Endothelial cell of coronary artery (primary cell): ENCODE measurements at places on chromosomes 5 and 9. TPM values are rescaled to one million over a fixed set of nuclear protein-coding genes. Genes with fewer than 3 reads are reported as not detected.

The LOX gene
- 22.4 and 151 TPM in 2 replicates for total RNA-seq

The FUT7 gene
- total RNA-seq = not detected in 2 replicates

The TRPM3 gene
- 0.90 and 1.1 TPM in 2 replicates for total RNA-seq

The ORM2 gene
- total RNA-seq = not detected in 2 replicates

The PROB1 gene
- 0.72 and 1.2 TPM in 2 replicates for total RNA-seq

The IRX1 gene
- total RNA-seq = 0.27 TPM in 1 of 2 replicates, not detected in the other

The SAXO1 gene
- not detected in 2 replicates for total RNA-seq

The PCDHB16 gene
- total RNA-seq = 0.09 and 0.19 TPM in 2 replicates

The TAF11L5 gene
- total RNA-seq = not detected in 2 replicates

The FREM1 gene
- 0.09 and 0.18 TPM in 2 replicates for total RNA-seq

The CSF2 gene
- 0.28 and 0.36 TPM in 2 replicates for total RNA-seq

The PSD2 gene
- not detected in 2 replicates for total RNA-seq

The GFRA3 gene
- total RNA-seq = not detected in 2 replicates

The WDR31 gene
- total RNA-seq = 0.54 and 0.75 TPM in 2 replicates

The SLC6A19 gene
- total RNA-seq = not detected in 2 replicates

The CLIC3 gene
- 0.90 and 7.6 TPM in 2 replicates for total RNA-seq

The KCNN2 gene
- total RNA-seq = 0.54 TPM in 1 of 2 replicates, not detected in the other

The FPGS gene
- total RNA-seq = 72.3 and 81.5 TPM in 2 replicates

The SH3RF2 gene
- total RNA-seq = 1.2 and 4.3 TPM in 2 replicates

The TERT gene
- total RNA-seq = not detected in 2 replicates

The TMC1 gene
- total RNA-seq = 2.1 and 5.8 TPM in 2 replicates

The C5orf34 gene
- 3.1 and 3.6 TPM in 2 replicates for total RNA-seq

The SARDH gene
- total RNA-seq = 0.27 and 4.0 TPM in 2 replicates

The CCL21 gene
- not detected in 2 replicates for total RNA-seq

The ZNF883 gene
- 0.09 and 2.1 TPM in 2 replicates for total RNA-seq

The IZUMO3 gene
- total RNA-seq = not detected in 2 replicates

The PLAC8L1 gene
- total RNA-seq = 0.18 and 0.38 TPM in 2 replicates

The AMBP gene
- total RNA-seq = not detected in 2 replicates

The GALNT12 gene
- total RNA-seq = 0.66 and 1.2 TPM in 2 replicates

The B4GALT7 gene
- total RNA-seq = 29.4 and 35.0 TPM in 2 replicates

The SNX18 gene
- total RNA-seq = 31.8 and 53.2 TPM in 2 replicates

The POU5F2 gene
- total RNA-seq = 0.54 and 0.85 TPM in 2 replicates

The OTULINL gene
- total RNA-seq = under 0.01 TPM in 2 replicates

The SEMA4D gene
- 3.0 and 3.4 TPM in 2 replicates for total RNA-seq

The PRDM9 gene
- total RNA-seq = not detected in 2 replicates

The GTF2H2 gene
- total RNA-seq = 9.2 and 13.8 TPM in 2 replicates

The CDX1 gene
- total RNA-seq = not detected in 2 replicates

The CXCL14 gene
- not detected in 2 replicates for total RNA-seq

The SURF4 gene
- total RNA-seq = 376 and 383 TPM in 2 replicates

The CNTNAP3B gene
- 64.3 and 128 TPM in 2 replicates for total RNA-seq

The RASGRF2 gene
- total RNA-seq = 12.4 and 13.6 TPM in 2 replicates

The WNT8A gene
- not detected in 2 replicates for total RNA-seq

The HINT2 gene
- total RNA-seq = 18.4 and 21.7 TPM in 2 replicates

The CARD6 gene
- 21.1 and 22.9 TPM in 2 replicates for total RNA-seq

The MAMDC2 gene
- 3.0 and 10.2 TPM in 2 replicates for total RNA-seq
